Stimulated activated effector memory CD8-positive, alpha-beta T cell treated with anti-CD3 and anti-CD28 coated beads, Interleukin-12 subunit alpha, Interleukin-12 subunit beta, amount 100 ng/mL, for 72 hours (primary cell): ENCODE measurements at places on chromosomes 12 and 14.

- no peak for DNase-seq
These were observed 65.9 kb downstream of the BCL11B start for GRCh38 chr14:99206090-99206489.

DNA sequence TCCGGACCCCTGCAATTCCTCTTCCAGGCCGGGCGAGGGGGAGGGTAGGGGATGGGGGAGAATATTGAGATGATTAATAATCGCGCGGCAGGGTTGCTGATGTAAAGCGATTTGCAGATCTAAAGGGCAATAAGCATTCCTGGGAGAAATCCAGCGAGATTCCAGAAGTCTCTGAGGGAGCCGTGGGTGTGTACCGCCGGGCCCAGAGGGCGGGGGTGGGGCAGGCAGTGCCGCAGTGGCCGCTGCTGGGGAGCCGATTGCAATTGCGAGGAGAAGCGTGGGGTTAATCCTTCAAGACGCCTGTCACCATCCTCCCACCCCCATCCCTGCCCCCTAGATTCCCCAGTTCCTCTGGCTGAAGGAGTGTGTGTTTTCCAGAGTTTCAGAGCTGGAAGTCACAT lies 16.4 kb downstream of the FOS start:
- DNase-seq, result no peak

GRCh38 chr12:15982921-15983320 lies 71.8 kb downstream of the DERA start:
- no peak for DNase-seq

DNA sequence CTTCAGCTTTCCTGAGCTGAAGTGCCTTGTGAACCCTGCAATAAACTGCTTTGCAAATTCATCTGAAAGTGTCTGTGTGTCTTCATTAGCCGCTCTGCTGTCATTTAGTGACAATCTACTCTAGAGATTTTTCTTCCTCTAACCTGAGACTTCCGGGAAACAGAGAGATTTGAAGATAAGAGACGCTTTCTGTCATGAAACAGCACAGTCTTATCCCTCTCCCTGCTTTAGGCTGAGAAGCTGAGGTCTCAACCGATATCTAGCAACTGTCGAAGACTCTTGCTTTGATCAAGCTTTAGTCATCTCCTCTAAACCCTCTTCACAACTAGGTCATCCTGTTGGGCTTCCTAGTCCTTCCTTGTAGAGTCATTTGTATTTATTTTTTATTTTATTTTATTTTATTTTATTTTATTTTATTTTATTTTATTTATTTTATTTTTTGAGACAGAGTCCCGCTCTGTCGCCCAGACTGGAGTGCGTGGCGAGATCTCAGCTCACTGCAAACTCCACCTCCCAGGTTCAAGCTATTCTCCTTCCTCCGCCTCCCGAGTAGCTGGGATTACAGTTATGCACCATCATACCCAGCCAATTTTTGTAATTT lies 1.2 kb downstream of the RNASE2 start:
- no peak for DNase-seq

GRCh38 chr14:106141242-106142220 lies 615.1 kb downstream of the TMEM121 start:
- peak; percentile 29 for DNase-seq

DNA sequence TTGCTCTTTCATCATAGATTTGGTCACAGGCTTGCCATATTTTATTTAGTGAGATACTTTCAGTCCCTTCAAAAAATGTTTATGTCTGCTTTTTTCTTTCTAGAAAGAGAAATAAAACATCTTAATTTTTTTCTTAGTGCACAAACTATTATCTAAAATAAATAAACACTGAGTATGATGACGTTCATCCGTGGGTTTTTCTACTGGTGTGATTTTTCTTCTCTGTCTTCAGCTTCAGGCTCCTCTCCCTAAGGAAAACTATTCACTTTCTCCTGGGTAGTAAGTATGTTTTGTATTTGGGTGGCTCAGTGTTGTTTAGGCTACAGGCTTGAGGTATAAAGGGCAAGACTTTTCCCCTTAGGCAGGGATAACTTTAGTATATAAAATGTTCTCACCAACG lies 154.7 kb downstream of the DACT1 start:
- no peak for DNase-seq
